H1 (cell line): ENCODE measurements at places on chromosomes 7 and 10.

DNA sequence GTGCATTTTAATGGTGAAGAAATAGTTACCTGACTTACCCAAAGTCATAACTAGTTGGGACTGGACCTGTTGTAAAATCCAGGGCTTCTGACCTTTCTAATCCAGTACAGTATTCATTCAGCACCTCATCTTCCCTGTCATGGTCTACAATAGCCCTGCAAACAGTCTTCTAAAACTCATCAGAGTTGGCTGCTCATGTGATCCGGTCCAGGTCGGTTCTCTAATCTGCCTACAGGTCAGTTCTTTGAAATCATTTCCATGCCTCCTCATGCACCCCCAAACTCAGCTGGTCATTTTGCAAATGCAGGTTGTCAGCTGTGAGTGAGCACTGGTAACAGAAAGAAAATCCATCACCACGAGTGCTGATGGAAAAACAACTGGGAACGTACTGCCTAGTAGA lies 451.6 kb upstream of the GALNT17 start:
- no peak for DNase-seq

DNA sequence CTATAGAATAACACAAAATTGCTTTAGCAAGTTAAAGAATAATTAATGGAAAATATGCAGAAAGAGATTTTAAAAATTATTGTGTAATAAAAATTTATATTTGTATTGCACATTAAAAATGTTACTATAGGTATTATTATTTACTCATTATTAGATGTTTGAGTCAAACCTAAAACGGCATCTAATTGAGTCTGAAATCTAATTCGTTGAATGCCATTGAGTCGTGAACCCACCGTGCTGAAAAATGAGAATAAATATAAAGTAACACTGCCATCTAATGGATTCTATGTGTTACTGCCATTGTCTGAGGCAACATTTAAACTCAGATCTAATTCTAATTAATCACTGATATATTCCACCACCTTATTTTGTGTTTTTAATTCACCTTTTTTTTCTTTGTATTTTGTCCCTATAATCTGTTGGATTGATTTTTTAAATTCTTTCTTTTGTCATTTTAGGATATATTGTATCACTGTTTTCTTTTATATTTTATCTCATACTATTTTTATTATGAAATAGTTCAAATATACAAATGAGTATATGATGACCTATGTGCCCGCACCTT lies 62.2 kb downstream of the SAMD9 start:
- DNase-seq = no peak

DNA sequence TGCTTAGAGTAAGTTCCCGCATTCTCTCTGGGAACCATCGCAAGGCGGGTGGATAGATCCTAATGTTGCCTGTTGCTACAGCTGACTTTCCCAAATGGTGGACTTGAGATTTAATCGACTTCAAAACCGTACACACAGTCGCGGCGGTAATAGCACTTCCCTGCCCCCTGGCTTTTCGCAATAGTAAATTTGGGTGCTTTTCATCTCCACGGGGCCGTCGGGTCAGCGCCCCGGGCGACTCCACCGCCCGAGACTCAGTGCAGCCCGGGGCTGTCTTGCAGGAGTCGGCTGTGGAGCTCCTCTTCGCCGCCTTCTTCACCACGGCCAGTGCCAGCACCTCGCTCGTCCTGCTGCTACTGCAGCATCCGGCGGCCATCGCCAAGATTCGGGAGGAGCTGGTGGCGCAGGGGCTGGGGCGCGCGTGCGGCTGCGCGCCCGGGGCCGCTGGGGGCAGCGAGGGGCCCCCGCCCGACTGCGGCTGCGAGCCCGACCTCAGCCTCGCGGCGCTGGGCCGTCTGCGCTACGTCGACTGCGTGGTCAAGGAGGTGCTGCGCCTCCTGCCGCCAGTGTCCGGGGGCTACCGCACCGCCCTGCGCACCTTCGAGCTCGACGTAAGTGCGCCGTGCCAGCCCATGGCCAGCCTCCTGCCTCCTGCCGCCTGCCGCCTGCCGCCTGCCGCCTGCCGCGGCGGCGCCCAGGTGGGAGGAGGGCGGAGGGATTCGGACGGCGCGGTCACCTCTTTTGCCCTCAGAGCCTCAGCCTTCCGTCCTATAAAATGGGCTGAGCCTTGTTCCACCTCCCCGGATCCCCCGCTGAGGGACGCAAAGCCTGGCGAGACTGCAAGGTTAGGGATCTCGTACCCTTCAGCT lies 5.3 kb downstream of the CYP26C1 start:
- DNase-seq = no peak

DNA sequence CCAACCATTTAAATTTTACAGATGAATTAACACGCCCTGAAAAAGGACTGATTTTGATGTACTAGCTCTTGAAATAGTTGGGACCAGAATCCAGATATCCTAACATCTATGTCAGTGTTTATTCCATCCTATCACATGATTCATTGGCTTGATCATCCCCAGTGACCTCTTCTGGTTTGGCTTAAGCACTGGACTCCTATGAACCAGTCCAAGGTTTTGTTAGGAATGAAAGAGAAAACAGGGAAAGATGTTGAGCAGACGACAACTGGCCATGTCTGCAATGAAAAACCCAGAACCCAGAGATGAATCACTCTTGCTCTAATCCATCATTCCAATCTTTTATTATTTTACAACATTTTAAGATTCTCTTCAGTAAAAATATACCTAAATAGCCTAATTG lies 1080.9 kb downstream of the SORCS1 start:
- DNase-seq = no peak

DNA sequence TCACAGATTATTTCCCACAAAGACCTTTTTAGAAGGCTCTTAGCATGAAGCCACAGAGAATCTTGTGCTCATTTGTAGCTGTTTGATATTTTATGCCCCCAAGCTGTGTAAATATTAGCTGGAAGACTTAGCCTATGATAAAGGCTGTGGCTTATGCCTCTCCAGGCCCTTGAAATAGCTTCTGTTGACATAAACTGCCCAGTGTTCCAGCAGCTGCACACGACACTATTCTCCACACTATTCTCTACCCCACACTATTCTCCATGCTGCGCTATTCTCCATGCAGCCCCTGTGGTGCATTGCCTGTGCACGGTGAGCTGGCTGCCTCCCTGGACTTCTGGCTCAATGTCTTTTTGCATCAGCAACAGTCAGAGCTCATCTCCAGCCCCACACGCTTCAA lies 13.1 kb downstream of the DDC start:
- DNase-seq = no peak

- DNase-seq = no peak
Observed at GRCh38 chr7:32255036-32255435, 184.8 kb upstream of the PDE1C start.

- no peak for DNase-seq
Observed at GRCh38 chr7:99311702-99312101, 14.0 kb upstream of the ARPC1A start.

DNA sequence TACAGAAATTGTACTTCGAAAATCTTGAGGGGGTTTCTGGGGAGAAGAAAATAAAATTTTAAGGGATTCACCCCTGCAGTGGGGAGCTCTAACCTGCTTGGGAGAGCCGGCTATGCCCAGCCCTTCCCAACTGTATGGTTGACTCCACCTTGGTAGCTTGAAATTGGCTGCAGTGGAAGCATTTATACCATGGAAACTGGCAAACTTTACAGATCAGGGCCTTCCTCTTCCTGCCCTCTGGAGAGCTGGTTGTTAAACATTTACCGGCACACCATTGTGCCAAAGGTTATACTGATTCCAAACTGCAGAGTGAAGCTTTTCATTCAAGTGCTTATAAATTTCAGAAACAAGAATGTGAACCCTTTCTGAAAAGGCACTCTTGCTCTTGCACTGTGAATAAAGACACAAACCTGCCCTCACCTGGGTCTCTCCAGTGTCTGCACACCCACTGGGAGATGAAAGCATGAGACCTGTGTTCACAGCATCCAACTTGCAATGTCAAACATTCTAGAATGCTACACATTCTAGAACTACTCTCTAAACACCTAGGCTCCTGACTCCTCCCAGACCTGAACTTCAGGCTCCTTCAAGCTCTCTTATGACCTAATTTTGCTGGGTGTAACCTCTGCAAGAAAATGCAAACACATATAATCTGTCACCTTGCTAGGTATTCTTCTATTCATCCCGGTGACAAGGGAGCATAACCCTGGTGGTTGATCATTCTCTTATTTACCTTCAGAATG lies 44.7 kb downstream of the ABLIM1 start:
- no peak for DNase-seq

- DNase-seq = no peak
Observed at GRCh38 chr10:119190353-119190752, 11.7 kb upstream of the PRDX3 start.

DNA sequence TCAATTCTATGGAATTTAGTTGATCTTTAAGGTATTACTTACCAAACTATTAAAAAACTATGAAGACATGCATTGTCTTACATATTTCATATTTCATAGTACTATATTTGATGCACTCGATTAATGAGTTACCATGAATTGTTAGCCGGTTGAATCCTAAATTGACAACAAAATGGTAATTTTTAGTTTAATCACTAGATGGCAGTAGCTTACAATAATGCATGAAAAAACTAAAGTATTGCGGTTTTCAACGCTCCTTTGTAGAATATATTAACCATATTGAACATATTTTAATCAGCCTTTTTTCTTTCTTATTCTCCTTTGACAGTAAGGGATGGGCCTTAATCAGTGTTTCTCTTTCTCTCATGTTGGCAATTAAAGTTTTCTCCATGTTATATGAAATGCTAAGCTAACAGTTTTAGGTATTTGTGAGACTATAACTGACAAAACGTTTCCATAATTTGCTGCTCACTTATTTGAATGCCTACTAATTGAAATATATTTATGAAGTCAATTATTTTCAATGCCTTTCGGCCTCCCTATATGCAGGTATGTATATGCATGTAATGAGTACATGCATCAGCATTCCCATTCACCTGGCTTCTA lies 48.5 kb upstream of the ARL4A start:
- DNase-seq = no peak

DNA sequence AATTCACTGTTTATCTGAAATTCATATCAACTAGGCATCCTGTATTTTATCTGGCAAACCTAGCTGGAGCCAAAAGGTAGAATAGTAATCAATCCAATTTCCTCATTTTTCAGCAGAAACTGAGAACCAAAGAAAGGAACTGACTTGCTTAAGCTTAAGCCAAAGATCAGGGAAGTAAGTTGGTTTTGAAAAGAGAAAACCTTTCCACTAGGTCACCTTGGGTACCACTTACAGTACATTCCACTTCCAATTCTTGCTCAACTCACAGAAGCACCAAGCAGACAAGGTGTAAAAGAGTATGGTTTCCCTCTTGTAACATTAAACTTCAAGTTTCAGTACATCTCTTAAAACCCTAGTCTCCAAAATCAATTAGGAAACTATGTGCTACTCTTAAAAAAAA lies 79.6 kb downstream of the ZFAND4 start:
- DNase-seq = no peak

- DNase-seq = no peak
Observed at GRCh38 chr7:133255486-133255885, 2.6 kb downstream of the EXOC4 start.

GRCh38 chr7:111012149-111012548 lies 78.8 kb upstream of the LRRN3 start:
- no peak for DNase-seq

GRCh38 chr7:45978010-45978681 lies 57.1 kb upstream of the IGFBP3 start:
- DNase-seq = peak; percentile 41

- no peak for DNase-seq
Observed at GRCh38 chr10:75375838-75376237, 25.7 kb downstream of the ZNF503 start.

DNA sequence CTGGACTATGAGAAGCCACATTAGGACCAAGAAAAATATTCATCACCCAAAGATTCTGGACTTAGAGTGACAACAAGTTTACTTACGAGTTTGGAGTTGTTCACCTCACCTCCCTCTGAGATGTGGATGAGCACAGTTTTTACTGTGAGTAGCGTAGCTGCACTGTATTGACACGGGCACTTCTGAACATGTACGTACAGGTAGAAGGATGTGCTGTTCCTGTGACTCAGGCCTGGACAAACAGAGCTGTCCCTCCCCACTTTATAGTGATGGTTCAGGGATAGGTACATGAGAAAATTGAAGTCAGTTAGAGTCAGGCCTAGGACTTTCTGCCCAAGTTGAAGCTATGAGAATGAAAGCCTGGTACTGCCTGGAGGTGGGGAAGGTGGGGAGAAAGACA lies 80.9 kb upstream of the DYNC1I1 start:
- no peak for DNase-seq

DNA sequence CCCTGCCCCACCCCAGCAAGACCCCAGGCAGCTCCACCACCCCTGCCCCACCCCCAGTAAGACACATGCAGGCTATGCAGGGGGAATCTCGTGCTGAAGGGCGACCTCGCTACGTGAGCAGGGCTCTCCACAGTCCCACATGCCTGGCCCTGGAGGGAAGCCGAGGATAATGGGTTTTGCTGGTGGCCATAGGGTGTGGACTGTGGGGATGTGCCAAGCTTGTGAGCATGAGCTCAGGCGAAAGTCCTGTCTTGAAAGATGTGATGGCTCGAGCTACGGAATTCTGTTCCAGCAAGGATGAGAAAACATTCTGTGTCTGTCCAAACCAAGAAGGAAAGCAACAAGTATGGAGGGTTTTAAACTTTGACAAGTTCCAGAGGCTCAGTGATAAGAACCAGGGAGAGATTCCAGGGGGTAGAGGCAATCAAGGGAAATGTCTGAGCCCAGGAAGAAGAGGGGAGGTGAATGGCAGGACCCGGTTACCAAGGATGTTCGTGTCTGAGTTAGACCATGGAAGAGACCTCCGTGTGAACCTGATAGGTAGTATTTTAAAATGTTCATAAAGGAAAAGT lies 63.1 kb downstream of the PYROXD2 start:
- no peak for DNase-seq

DNA sequence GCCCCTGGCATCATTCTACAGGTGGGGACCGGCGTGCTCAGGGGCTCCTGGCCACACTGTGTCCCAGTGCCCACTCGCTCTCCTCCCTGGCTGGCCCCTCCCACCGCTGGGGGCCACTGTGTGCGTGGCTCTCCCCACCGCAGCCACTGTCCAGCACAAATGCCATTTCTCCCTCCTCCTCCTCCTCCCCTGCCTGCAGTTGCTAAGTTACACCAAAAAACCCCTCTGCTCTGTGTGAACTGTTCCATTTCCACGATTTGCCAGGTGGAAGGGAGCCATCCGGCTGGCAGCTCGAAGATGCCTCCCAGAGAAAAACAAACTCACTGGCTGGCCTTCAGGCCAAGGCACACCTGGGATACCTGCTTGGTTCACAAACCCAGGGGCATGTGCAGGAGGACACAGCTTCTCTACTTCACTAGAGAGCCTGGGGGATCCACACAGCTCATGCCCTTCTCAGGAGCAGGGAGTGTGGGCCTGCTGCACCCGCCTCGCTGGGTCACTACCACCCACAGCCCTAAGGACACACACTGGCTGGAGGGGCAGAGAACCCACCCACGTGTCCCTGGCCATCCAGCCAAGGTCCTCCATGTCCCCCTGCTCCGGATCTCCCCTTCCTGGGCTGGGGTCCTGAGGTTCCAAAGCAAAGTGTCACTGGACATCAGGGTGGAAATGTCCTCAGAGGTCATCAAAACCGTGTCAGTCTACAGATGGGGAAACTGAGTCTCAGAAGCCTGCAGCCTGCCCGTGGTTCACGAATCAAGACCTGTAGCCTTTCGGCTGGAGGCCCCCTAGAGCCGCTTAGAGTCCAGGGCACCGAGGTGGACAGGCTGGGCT lies 1.7 kb downstream of the RASGEF1A start:
- DNase-seq = no peak

GRCh38 chr10:92572362-92573090 lies 1.4 kb downstream of the IDE start:
- no peak for DNase-seq
